Sigmoid colon (tissue), 7 donors: ENCODE measurements at places on chromosomes 13 and 19. TPM values are rescaled to one million over a fixed set of nuclear protein-coding genes. Genes with fewer than 3 reads are reported as not detected.

GRCh38 chr13:113801289-113801961 is 42.4 kb downstream of the TMEM255B start:
- DNase-seq: peak; percentile 59

- no peak for DNase-seq
Observed at GRCh38 chr19:11452620-11453310, 17.3 kb downstream of the PRKCSH start.

DNA sequence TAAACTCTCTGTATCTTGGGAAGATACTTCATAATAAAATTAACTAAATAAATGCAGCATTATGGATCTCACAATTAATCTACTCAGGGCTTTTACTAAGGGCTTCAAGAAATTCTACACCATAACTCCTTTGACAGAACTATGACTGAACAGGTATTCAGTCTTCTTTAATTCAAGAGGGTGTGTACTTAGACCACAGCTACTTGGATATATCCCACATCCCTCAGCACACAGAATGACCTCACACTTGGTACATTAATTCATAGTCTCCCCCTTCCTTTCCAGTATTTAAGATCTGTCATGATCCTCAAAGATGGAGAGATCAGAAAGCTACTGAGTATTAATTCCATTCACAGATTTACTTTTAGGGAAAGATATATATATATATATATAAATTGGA is 11.6 kb downstream of the DIAPH3 start:
- DNase-seq: no peak

- no peak for DNase-seq
Observed at GRCh38 chr13:31638577-31638976, 100.7 kb upstream of the RXFP2 start.

DNA sequence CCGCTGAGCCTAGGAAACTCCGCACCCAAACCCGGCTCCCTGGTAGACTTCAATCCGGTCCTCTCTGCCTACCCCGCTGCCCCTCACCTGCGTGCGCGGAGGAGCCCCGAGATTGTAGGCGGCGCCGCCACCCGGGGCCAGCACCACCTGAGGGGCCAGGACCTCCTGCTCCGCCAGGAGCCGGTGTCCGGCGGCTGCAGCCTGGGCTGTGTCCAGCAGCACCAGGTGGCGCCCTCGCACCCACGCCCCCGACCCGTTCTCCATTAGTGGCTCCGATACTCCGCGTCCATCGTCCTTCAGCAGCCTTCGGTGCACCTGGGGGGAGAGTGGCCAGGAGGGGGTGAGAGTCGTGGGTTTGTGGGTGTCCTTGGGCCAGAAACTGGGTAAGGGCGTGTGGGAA is 18.5 kb downstream of the MAN2B1 start:
- no peak for DNase-seq

- DNase-seq: no peak
Observed at GRCh38 chr19:18763674-18764590, 27.2 kb downstream of the COMP start.

DNA sequence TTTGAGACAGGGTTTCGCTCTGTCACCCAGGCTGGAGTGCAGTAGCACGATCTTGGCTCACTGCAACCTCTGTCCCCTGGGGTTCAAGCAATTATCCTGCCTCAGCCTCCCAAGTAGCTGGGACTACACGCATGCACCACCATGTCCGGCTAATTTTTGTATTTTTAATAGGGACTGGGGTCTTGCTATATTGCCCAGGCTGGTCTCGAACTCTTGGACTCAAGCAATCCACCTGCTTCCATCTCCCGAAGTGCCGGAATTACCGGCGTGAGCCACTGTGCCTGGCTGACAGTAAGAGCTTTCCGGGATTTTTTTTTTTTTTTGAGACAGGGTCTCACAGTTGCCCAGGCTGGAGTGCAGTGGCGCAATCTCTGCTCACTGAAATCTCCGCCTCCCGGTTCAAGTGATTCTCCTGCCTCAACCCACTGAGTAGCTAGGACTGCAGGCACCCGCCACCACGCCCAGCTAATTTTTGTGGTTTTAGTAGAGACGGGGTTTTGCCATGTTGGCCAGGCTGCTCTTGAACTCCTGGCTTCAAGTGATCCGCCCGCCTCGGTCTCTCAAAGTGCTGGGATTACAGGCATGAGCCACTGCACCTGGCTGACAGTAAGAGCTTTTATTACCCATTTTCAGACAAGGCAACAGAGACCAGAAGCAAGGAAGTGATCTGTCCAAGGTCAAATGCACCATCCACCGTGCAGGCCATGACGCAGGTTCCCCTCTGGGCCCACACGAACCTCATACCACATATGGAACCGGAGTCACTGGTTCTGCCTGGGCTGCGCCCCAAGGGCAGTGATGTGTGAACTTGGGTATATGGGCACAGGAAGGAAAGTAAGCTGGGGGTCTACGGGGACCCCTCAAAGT is 21.0 kb downstream of the RFX1 start:
- no peak for DNase-seq

DNA sequence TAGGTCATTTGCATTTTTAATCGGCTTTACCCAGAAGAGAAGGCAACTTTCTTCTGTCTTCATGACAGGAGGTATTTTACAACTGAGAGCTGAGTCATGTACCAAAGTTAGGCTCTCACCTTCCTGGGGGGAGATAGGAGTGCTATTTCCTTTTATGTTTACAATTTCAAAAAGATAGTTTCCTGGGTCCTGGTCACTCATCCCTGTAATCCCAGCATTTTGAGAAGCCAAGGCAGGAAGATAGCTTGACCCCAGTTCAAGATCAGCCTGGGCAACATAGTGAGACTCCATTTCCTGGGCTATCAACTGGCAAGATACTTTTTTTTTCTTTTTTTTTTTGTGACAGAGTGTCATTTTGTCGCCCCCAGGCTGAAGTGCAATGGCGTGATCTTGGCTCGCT is 7.6 kb downstream of the LYPD3 start:
- DNase-seq: no peak

DNA sequence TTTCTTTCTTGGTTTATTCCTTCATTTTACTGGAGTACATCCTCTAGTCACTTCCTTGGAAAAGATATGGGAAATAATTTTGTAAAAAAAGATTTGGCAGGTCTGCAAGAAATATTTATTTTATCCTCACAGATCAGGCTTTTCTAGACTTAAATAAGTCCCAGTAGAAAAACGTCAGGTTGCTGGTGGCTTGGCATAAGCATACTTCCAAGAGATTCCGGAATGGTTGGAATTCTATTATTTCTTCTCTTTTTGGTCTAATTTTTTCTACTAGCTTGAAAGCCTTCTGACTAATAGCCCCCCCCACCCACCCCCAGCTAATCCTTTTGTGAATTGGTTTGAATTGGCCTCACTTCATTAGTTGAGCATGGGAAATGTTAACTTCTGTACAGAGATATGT is 147.6 kb downstream of the ZIC5 start:
- no peak for DNase-seq

DNA sequence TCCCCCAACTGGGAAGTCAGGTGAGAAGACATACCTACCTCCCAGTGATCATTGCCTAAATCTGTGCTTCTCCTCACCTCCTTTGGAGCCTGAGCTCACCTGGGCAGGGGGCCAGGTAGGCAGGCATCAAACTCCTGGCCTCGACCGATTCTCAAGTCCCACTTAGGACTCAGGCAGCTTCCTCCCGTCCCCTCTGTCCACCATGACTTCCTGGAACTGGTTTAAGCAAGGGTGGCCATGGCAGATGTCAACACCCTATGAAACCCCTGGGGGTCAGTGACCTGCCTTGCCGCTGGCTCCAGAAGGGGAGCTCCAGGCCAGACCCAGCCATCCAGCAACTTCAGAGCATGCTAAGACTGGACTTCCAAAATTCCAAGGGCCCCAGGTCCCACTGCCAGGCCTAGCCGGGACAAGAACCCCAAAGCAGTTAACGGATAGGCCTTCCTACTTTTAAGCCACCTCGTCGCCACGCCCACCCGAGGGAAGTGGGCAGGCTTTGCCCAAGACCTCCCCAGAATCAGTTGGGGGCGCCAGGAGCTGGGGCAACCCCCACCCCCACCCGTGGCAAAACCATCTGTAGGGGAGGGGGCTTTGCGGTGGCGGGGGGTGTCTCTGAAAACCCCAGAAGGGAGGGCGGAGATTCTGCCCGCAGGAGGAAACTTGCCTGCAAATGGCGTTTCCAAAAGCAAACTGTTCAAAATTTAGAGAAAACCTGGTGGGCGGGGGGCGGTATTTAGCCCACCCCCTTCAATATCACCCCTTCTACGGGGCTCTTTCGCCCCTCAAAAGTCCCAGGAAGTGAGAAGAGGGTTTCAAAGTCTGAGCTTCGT is 657 bp downstream of the PLIN3 start:
- DNase-seq: peak; percentile 81

- no peak for DNase-seq
Observed at GRCh38 chr19:4368128-4368820, 24.9 kb downstream of the MPND start.

DNA sequence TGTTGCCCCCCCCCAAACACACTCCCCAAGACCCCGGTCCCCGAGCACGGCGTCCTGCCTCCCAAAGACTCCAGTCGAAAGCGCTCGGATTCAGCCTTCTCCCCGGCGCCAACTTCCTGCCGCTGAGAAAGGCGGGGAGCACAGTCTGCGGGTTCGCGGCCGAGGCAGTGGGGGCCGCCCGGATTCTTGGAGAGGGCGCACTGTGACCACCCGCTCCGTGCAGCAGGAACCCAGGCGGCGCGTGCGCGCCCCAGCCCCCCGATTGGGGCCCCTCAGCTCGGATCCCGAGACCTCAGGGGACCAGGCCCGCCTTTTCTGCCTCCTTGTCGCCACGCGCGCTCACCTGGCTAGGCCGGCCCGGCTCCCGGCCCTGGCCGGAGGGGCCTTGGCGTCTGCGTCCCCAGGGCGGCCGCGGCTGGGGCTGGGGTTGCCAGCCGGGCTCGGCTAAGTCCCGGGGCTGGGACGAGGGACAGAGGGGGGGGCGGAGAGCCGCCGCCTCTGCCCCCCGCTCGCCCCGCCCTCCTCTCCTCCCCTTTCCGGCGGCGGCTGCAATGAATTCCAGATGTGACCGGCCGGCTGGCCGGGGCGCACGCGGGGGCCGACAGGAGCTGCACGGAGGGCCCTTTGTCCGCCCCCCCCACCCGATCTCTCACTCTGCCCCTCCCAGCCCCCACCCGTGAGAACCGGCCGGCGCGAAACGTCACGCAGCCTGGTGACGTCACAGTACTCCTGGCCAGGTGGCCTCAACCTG is at the start of gene S1PR2:
Gene S1PR2, minus strand, starts transcription at position 471 of the 751 bp plus-strand sequence. CDS start 6,426 bp downstream, outside the sequence.
- peak; percentile 92 for DNase-seq

DNA sequence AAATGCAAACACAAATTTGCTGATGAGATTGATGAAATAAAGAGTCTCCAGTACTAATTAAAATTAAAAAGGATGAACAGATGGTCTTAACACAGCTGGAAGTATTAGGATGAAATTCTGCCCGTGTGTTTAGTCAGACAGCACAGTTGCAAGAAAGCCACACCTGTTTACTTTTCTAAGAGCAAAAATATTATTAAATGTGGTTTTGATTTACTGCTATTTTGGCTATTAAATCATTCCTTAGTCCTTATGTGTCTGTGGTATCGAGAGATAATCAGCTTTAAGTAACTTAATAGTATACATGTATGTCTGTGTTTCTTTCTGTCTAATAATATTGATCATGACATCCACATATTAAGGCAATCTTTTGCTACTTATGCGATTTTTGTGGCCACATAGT is 494.9 kb downstream of the GPC6 start:
- DNase-seq: no peak

GRCh38 chr19:8638078-8638619 is 7.7 kb downstream of the NFILZ start:
- DNase-seq: peak; percentile 68

DNA sequence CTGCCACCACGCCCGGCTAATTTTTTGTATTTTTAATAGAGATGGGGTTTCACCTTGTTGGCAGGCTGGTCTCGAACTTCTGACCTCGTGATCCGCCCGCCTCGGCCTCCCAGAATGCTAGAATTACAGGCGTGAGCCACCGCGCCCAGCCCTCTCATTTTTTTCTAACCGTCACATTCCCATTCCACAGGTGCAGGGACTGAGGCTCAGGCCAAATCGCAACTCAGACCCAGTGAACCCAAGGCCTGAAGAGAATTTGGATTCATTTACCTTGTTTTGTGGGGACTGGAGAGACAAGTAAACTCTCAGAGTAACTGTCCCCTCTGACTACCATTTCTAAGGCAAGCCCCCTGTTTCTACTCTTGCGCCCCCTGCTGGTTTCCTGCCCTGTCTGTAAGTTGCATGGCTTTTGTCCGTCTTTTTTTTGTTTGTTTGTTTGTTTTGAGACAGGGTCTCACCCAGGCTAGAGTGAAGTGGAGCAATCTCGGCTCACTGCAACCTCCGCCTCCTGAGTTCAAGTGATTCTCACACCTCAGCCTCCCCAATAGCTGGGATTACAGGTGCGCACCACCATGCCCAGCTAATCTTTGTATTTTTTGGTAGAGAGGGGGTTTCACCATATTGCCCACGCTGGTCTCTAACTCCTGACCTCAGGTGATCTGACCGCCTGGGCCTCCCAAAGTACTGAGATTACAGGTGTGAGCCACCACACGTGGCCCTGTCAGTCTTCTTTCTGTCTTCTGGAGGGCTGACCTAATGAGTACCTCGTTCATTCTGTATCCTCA is 2.3 kb upstream of the STRN4 start:
- no peak for DNase-seq

DNA sequence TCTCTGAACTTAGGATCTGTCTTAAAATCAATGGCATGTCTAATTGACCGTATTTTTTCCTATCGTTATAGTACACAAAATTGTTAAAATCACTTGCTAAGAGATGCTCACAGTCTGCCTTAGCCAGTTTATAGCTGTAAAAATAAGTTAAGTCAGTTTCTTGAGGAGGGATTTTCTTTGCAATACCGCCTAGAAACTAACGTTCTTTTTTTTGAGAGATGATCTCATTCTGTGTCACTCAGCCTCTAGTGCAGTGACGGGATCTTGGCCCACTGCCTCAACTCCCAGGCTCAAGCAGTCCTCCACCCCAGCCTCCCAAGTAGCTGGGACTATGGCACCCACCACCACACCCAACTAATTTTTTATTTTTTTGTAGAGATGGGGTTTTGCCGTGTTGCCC is 4.4 kb downstream of the CKAP2 start:
- DNase-seq: no peak

DNA sequence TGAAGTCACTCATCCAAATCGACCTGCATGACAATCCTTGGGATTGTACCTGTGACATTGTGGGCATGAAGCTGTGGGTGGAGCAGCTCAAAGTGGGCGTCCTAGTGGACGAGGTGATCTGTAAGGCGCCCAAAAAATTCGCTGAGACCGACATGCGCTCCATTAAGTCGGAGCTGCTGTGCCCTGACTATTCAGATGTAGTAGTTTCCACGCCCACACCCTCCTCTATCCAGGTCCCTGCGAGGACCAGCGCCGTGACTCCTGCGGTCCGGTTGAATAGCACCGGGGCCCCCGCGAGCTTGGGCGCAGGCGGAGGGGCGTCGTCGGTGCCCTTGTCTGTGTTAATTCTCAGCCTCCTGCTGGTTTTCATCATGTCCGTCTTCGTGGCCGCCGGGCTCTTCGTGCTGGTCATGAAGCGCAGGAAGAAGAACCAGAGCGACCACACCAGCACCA is 5.9 kb downstream of the SLITRK5 start:
- no peak for DNase-seq

GRCh38 chr13:110696776-110697175 is 9.1 kb downstream of the CARS2 start:
- DNase-seq: peak; percentile 54

- no peak for DNase-seq
Observed at GRCh38 chr19:897442-898039, 4.3 kb downstream of the RNU6-9 start.

The SYCN gene
- total RNA-seq: not detected

The NRTN gene
- 6.7 TPM for total RNA-seq

The ZFP28 gene
- 11.1 TPM for total RNA-seq

The PNMA8A gene
- total RNA-seq: 5.7 TPM

The ZSCAN4 gene
- total RNA-seq: 0.36 TPM

The TNFRSF19 gene
- total RNA-seq: 4.2 TPM

The PODNL1 gene
- not detected for total RNA-seq

The DACH1 gene
- 1.7 TPM for total RNA-seq

The ZNF816 gene
- 8.4 TPM for total RNA-seq

The NLRP11 gene
- total RNA-seq: not detected

The LMTK3 gene
- 1.1 TPM for total RNA-seq

The CGB7 gene
- not detected for total RNA-seq
